H54 (cell line): ENCODE measurements at places on chromosomes 3 and 15.

GRCh38 chr15:60718661-60719069, 239.7 kb upstream of the ICE2 start:
- DNase-seq = no peak

- no peak for DNase-seq
Observed at GRCh38 chr15:101813803-101814534, 2.0 kb downstream of the OR4F15 start.

- DNase-seq = no peak
Observed at GRCh38 chr15:41115161-41115651, 874 bp downstream of the INO80 start.

GRCh38 chr3:46449755-46450552, 14.8 kb downstream of the LTF start:
- DNase-seq = peak; percentile 42

GRCh38 chr3:77479021-77479420, 439.1 kb downstream of the ROBO2 start:
- no peak for DNase-seq

- no peak for DNase-seq
Observed at GRCh38 chr15:68405378-68406250, 26.3 kb downstream of the ITGA11 start.

- no peak for DNase-seq
Observed at GRCh38 chr3:13559764-13560525, 11.0 kb downstream of the FBLN2 start.

DNA sequence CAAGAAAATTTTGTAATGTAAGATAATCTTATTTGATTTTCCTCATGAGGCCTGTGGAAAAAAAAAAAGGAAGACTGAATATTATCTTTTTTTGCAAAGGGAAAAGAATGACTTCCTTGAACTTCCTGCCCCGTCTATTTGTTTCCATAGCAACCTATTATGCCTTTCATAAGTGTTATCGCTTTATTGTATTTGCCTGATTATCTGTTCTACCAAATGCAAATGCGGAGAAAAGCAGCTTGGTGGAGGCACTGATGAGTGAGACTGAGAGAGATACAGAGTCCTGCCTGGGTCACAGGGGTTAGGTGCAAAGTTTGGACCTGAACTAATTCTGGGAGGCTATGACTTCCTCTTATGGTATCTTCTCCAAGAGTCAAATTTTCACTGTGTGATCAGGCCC, 334.0 kb upstream of the KCNMB2 start:
- DNase-seq = no peak

DNA sequence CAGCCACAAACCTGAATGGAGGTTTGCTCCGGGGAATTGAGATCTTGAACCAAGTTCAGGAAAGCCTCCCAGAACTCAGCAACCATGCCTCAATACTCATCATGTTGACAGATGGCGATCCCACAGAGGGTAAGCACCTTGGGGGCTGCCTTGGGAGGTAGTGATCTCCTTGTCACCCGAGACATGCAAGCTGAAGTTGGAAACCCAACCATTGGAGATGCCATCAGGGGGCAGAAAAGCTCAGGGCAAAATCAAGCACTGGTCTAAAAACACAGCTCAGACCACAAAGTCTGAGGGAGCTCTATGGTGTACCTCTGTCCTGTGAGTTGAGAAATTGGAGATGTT, 5.8 kb downstream of the ITIH1 start:
- DNase-seq = no peak

- DNase-seq = peak; percentile 7
Observed at GRCh38 chr15:60660290-60661051, 181.5 kb upstream of the ICE2 start.

GRCh38 chr15:57352535-57353316, 23.6 kb upstream of the CGNL1 start:
- DNase-seq = no peak

GRCh38 chr3:128062033-128062745, 10.0 kb downstream of the SEC61A1 start:
- no peak for DNase-seq

DNA sequence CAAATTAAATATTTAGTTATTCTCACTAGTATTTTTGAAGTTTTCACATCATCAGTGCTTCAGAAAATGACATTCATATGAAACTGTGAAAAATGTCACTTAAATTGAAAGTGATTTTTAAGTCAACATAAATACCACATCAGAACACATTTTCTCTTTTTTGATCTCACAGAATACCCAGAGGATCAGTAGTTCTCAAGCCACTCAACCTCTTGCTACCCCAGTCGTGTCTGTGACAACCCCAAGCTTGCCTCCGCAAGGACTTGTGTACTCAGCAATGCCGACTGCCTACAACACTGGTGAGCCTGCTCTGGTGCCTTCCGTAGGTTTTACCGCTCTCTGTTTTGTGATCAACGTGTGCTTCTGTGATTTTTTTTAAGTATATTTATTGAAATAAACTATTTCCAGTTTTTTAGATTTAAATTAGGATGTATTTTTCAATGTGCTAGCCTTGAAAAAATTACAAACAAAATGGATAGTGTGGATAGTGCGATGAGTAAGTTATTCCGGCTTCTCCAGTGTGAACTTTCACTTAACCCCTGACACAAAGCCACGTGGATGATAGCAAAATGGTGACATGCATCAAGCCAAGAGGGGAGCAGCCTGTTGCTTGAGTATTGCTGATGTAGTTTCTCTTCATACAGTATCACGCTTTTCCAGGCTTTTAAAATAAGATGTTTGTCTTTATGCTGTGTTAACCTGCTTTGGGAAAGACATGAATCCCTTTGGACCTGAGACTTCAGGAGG, 26.5 kb downstream of the LYSMD4 start:
- DNase-seq = no peak

DNA sequence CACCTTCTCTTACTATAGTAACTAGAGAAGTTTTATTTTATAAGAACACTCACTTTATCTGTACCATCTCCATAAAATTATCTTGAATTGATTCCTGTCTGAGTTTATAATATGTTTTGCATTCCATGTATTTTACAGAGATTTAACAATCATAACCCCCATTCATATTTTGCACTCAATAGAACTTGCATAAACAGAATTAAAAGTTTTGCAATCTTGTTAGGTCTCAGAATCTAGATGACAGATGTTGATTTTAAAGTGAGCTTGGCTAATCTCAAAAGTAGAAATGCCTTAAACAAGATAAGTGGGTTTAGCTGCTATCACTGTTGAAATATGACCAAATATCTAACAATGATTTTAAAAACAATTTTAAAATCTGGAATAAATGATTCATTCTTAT, 107.9 kb upstream of the EPHA6 start:
- DNase-seq = no peak

GRCh38 chr3:128435058-128435457, 31.6 kb downstream of the DNAJB8 start:
- DNase-seq = no peak

DNA sequence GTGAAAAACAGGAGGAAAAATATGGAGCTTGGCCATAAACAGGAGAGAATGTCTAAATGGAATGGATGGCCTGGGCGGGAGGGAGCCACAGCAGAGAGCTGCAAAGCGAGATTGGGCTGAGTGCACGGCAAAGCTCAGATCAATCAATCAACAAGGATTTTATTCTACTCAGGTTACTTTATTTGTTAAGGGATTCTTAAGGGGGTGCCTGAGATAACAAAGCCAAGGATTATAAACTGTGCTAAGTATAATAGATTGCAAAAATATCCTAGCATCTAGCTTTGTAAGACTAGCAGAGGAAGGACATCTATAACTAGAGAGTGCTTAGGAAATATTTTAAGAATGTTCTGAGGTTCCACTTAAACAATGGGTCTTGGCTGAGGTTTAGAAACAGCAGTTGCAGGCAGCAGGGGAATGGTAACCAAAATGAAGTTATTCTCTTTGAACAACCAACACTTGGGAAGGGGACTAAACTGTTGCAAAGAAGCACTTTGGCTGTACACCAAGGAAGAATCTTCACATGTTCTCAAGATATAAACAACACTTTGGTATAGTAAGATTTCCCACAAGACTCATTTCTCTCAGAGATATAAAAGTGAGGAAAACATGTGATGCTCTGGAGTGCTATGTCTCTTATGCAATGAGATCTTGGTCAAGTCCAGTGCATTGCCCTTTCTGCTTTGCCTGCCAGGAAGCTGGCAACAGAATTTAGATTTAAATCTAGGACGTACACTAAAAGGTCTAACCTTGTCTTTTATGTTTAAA, 35.5 kb downstream of the TMEM212 start:
- no peak for DNase-seq

GRCh38 chr3:134894533-134894932, 99.5 kb downstream of the EPHB1 start:
- DNase-seq = no peak

GRCh38 chr3:69948246-69948862, 51.2 kb upstream of the SAMMSON start:
- DNase-seq = no peak

- DNase-seq = no peak
Observed at GRCh38 chr15:98134905-98135304, 174.4 kb downstream of the ARRDC4 start.

GRCh38 chr3:4069796-4070195, 233.4 kb upstream of the SETMAR start:
- no peak for DNase-seq

- no peak for DNase-seq
Observed at GRCh38 chr3:14377838-14378169, 24.6 kb upstream of the SLC6A6 start.

DNA sequence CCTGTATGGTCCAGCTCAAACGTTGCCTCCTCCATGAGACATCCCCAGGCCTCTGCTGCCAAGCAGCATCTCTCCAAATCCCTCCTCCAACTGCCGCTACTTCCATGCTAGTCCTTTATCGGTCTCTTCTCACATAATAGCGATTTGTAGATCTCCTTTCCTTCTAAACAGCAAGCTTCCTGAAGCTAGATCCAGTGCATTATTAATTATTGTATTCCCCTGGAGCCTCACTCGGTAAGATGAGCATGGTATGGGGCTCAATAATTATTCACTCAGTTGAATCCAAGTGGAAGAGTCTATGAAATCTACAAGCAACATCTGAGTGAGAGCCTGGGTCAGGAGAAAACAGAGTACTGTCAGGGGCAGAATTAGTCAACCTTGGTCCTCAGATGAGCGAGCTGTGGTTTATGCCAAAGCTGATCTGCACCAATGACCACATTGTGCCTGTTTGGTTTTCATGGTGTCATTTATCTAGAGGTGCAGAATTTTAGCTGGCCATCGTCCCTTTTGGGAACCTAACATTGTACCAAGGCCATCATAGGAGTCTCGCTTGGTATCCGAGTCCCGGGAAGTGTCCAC, 93.8 kb upstream of the UBE2E1 start:
- no peak for DNase-seq

- peak; percentile 26 for DNase-seq
Observed at GRCh38 chr15:89999676-90000185, 1.4 kb upstream of the ZNF710 start.

GRCh38 chr3:159711560-159712333, 276.9 kb upstream of the IL12A start:
- peak; percentile 59 for DNase-seq

DNA sequence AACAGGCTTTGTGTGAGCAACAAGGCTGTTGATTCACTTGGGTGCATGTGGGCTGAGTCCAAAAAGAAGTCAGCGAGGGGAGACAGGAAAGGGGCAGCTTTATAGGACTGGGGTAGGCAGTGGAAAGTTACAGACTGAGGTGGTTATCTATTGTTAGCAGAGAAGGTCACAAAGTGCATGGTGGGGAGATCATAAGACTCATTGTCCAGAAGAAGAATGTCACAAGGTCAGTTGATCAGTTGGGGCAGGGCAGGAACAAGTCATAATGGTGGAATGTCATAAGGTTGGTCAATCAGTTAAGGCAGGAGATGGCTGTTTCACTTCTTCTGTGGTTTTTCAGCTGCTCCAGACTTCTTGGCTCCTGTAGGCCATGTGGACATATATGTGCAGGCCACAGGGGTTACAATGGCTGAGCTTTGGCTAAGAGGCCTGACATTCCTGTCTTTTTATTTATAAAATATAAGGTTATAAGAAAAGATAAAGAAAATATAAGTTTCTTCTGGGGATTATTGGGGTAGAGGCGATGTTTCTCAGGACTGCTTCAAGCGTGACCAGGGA, 69.5 kb upstream of the SNTN start:
- no peak for DNase-seq

GRCh38 chr15:89876396-89877082, 17.3 kb downstream of the AP3S2 start:
- no peak for DNase-seq

DNA sequence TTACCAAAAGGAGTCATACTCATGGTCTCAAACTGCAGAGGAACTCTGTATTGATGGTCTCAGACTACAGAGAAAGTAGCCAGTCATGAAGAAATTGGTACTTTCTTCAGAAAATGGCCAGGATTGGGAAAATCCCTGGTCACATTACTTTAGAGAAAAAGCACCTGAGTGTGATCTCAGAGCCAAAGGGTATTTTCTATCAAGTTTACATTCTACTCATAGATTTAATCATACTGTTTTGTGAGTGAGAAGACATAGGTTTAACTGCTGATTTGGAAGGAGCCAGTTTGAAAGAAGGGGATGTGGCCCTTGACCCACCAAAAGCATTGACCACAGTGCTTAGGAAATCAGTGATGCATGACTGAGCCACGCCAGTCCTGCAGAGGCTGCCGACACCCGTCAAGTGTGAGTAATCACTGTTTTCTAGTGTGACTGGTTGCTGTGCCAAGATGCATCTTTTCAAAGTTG, 203.6 kb downstream of the AKAP13 start:
- DNase-seq = no peak

DNA sequence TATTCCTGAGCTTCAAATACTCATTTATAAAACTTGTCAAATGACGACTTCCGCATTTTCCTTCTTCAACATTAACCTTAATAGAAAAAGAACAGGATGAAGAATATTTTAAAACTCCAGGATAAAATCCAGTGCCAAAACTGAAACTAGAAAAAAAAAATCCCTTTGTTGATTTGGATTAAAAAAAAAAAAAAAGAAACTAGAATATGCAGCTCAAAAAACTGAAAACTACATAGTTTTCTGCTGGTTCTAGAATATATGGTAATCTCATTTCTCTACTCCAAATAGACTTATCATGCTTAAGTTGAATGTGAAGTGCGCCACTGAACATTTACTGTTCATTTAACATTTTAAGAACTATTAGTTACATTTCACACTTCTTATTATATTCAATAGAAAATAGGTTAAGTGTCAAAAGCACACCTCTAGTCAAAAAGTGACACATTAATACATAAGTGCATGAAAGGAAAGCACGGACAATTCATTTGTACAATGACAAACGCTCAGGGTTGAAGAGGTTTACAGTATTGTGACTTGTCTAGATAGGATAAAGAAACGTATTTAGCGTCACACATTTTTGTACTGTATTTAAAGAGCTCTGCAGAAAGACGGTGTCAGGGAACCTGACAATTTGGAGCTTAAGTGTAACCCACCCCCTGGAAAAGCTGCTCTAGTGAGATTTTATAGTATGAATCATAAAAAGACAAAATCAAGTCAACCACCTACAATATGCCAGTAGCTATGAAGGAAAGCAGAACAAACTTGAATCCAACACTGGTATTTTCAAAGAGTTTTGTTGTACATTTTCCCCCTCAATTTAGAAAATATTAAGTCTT, 5.8 kb downstream of the TRA2B start:
- no peak for DNase-seq

GRCh38 chr15:25691544-25692430, 171.3 kb downstream of the ATP10A start:
- DNase-seq = no peak

- DNase-seq = no peak
Observed at GRCh38 chr15:92719021-92719420, 63.4 kb upstream of the FAM174B start.
